ENCODE measurements at places on chromosomes 6 and 20.
A peak's percentile ranks its signal among the peaks of the same experiment; 100 is the strongest.

DNA sequence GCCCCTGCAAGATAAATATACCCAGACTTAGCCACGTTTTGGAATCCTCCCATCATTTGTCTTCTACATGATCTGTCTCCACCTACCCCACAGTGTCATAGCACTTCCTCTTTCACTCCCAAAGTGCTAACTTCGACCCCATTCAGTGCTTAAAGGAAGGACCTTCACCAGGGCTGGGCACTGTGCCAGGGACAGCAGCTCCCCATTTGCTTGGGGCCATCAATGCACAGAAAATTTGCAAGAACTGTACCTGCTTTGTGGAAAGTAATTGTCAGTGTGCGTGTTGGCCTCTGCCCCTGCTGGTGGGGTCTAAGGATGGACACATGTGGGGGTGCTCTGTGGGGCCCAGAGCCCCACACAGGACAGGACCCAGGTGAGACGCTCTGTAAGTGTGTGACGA lies 5.2 kb upstream of the BPIFA2 start:
- DNase-seq: no peak

- no peak for DNase-seq
These were observed 351 bp downstream of the AURKA start for GRCh38 chr20:56391596-56392131.

GRCh38 chr6:159959165-159959975 lies 9.5 kb upstream of the IGF2R start:
- no peak for DNase-seq

DNA sequence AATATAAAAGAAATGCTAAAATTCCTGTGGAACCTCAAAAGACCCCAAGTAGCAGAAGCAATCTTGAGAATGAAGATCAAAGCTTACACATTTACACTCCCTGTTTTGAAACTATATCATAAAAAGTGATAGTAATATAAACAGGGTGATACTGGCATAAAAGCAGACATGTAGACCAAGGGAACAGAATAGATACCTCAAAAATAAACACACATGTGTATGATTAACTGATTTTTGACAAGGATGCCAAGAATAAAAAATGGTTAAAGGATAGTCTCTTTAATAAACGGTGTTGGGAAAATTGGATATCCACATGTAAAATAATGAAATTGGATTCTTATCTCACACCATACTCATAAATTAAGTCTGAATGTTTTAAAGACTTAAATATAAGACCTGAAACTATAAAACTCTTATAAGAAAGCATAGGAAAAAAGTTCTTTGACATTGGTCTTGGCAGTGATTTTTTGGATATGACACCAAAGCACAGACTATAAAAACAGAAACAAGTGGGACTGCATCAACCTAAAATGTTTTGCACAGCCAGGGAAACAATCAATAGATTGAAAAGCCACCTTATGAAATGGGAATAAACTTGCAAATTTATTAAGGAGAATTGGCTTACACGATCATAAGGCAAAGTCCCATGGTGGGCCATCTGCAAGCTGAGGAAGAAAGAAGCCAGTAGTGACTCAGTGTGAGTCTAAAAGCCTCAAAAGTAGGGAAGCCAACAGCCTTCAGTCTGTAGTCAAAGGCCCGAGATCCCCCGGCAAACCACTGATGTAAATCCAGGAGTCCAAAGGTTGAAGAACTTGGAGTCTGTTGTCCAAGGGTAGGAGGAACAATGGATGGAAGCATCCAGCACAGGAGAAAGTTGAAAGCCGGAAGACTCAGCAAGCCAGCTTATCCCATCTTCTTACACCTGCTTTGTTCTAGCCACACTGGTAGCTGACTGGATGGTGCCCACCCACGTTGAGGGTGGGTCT lies 144.3 kb downstream of the MEI4 start:
- DNase-seq: no peak

GRCh38 chr6:113050979-113051378 lies 703.8 kb downstream of the RFPL4B start:
- no peak for DNase-seq

DNA sequence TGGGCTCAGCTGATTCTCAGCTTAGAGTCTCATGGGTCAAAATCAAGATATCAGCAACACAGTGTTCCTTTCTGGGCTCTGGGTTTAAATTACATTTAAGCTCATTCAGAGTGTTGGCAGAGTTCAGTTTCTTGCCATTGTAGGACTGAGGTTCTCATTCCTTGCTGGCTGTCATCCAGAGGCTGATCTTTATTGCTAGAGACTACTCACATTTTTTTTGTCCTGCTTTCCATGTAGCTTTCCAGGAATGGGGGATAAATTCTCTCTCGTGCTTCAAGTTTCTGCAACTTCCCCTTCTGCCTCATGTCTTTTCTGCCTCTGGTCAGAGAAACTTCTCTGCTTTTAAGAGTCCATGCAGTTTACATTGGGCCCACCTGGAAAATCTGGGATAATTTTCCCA lies 86.9 kb downstream of the RFX6 start:
- DNase-seq: no peak

GRCh38 chr6:10421158-10421920 lies 6.5 kb upstream of the TFAP2A start:
- DNase-seq: no peak

DNA sequence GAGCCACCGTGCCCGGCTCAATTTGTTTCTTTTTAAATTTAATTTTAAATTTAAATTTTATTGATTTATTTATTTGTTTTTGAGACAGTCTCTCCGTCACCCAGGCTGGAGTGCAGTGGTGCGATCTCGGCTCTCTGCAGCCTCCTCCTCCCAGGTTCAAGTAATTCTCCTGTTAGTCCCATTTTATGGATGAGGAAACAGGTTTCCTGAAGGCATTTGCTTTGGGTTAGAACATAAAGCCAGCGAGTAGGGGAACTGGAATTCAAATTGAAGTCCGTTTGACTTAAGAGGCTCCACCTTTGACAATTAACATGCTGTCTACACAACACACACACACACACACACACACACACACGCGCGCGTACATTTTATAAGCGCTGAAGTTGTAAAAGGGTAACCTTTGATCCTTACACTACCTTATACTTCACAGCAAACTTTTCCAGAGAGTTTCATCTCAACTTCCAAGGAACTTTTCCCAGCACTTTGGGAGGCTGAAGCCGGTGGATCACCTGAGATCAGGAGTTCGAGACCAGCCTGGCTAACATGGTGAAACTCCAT lies 232.0 kb downstream of the BCAS1 start:
- no peak for DNase-seq

DNA sequence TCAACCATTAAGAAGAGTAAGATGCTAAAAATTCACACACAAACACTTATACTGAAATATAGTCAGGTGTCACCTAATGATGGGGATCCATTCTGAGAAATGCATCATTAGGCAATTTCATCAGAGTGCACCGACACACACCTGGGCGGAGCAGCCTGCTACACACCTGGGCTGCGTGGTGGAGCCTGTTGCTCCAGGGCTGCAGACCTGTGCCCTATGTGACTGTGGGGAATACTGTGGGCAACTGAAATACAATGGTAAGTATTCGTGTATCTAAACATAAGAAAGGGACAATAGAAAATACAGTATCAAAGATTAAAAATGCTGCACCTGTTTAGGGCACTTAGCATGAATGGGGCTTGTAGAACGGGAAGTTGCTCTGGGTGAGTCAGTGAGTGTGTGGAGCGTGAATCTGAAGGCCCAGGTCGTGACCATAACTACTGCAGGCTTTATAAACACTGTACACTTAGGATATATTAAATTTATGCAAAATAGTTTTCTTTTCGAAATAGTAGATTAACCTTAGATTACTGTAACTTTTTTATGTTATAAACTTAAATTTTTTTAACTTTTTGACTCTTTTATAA lies 124.4 kb upstream of the AFDN start:
- no peak for DNase-seq

- no peak for DNase-seq
These were observed 30.1 kb downstream of the PIM1 start for GRCh38 chr6:37200085-37200484.

DNA sequence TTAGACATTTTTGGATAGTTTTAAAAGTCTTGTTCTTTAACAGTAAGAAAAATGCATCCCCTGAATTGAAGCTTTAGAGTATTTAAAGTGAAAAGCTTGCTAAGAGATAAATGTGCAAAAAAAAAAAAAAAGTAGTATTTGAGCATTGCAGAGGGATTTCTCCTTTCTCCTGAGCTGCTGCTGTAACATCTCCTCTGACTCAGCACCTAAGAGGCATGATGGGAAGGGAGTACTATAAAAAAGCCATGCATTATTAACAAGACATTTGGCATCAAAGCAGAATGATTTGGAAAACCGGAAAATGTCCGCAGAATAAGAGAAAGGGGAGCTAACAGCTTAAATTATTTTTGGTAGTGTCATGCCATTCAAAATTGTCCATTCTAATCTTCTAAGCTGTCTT lies 27.9 kb downstream of the B4GALT5 start:
- no peak for DNase-seq

DNA sequence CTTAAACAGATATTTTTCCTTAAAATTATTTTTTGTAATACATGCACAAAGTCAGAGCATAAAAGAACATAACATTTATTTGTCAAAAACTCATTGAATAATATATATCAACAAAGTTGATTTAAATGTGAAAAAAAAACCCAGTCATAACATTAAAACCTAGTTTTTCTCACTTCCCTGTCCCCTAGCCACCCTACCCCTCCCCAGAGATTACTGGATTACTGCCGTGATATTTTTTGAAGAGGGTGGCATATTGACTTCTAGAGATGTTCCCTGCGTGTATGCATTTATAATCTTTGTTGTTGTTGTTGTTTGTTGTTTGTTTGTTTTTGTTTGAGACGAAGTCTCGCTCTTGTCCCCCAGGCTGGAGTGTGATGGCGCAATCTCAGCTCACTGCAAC lies 52.4 kb upstream of the ARMC2 start:
- DNase-seq: no peak

- DNase-seq: no peak
These were observed 48.2 kb downstream of the GMDS start for GRCh38 chr6:2197177-2197671.

DNA sequence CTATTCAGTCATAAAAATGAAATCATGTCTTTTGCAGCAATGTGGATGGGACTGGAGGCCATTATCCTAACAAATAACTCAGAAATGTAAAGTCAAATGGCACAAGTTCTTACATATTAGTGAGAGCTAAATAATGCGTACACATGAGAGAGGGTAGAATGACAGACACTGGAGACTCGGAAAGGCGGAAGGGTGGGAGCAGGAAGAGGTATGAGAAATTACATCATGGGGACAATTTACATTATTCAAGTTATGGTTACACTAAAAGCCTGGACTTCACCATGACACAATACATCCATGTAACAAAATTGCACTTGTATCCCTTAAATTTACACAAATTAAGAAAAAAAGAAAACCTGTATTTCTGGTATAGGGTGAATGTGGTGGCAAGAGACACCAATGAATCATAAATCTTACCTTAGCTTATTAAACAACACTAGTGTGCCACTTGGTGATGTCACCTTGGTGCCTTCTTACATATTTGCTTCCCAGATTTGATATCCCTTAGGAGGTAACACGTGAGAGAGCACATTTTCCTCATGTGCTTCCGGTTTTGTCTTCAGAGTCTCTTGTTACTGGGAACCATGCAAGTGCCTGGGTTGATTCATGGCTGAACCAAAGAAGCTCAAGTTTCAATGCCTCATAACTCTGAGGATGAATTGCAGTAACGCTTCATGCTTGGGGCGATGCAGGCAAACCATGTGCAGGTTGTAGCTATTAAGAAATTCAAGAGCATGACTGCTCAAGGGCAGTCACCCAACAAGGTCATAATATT lies 84.6 kb downstream of the DCDC2 start:
- no peak for DNase-seq

GRCh38 chr20:51767867-51768758 lies at the start of gene ATP9A:
ATP9A (minus strand) TSS chr20:51768390; CDS start chr20:51768369, 21 bp downstream.
- DNase-seq: peak; percentile 9

DNA sequence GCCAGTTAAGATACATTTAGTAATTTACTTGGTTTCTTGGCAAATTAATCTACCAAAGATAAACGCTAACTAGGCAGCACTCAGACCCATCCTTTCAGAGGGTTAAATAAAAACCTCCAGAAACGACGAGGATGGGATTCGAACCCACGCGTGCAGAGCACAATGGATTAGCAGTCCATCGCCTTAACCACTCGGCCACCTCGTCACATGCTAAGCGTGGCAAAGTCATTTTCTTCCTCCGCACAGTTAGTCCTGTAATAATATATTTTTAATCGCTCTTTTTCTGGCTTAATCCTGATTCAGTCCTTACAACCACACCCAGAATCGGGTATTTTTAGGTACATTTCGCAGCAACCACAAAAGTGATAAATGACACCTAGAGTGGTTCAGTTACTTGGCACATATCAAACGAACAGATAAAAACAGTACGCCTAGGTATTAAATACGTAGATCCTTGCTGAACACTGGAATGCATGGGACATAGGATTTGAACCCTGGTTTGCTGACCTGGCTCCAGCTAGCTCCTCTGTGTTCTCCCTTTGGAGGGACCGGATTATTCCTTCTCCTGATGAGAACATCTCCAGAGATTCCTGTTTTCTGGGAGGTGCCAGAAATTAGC lies 71.6 kb downstream of the GPX5 start:
- DNase-seq: peak; percentile 56

- DNase-seq: no peak
These were observed 124.2 kb downstream of the SLC24A3 start for GRCh38 chr20:19336631-19337030.

- no peak for DNase-seq
These were observed 21.0 kb downstream of the PTK7 start for GRCh38 chr6:43097098-43097489.

GRCh38 chr20:58867211-58867610 lies 14.7 kb downstream of the GNAS start:
- DNase-seq: no peak

DNA sequence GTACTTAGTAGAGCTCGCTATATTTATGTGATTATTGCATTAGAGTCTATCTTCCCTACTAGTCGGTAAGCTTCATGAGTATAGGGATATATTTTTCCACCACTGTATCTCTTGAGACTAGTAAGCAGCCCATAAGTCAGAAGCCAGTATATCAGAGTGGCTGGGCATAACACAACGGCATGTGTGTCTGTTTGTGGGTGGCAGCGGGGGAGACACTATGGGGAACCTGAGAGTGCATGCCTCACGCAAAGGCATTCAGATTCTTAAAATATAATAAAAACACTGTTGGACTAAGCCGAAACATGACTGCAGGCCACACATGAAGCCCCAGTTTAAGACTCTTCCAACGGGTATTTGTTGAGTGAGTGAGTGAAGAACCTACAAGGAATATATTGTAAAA lies 8.0 kb downstream of the KCNS1 start:
- DNase-seq: no peak

- DNase-seq: no peak
These were observed 90.3 kb downstream of the TCP11 start for GRCh38 chr6:35050757-35051330.

GRCh38 chr6:43246301-43247113 lies 3.2 kb downstream of the TTBK1 start:
- DNase-seq: peak; percentile 39

- DNase-seq: no peak
These were observed 13.3 kb upstream of the HLA-DRA start for GRCh38 chr6:32426338-32426737.

DNA sequence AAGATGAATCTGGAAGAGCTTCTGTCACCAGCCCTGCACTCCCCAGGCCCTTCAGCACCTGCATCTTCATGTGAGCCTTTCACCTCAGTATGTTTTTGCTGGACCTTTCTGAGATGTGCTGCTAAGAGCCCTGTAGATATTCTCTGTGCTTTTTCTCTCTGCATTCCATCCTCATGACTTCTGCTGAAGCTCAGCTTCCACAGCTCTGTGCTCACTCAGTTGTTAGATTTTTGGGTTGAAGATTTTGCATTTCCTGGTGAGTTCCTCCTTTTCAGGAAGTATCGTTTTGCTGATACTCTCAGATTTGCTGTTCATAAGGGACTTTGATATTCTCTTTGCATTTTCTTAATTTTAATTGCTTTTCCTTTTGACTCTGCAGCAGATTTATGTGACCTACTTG lies 18.3 kb downstream of the KIAA1586 start:
- DNase-seq: no peak

Measured in stimulated activated naive CD8-positive, alpha-beta T cell treated with anti-CD3 and anti-CD28 coated beads, Interleukin-15, Interleukin-2, amounts not matched to agents 100 U/mL and 50 U/mL, for 24 hours (primary cell).